ENCODE measurements at places on chromosomes 11 and 22. TPM values are rescaled to one million over a fixed set of nuclear protein-coding genes. Genes with fewer than 3 reads are reported as not detected.
A peak's percentile ranks its signal among the peaks of the same experiment; 100 is the strongest.

The TRPC6 gene
- 0.62 TPM for total RNA-seq

The TYR gene
- not detected for total RNA-seq

The PNPLA5 gene
- total RNA-seq = not detected

The SCGB1D1 gene
- not detected for total RNA-seq

The OR8G5 gene
- not detected for total RNA-seq

The CNGA4 gene
- not detected for total RNA-seq

The SMTNL1 gene
- not detected for total RNA-seq

- no peak for DNase-seq
Observed at GRCh38 chr22:23031786-23032185, 38.5 kb upstream of the GNAZ start.

DNA sequence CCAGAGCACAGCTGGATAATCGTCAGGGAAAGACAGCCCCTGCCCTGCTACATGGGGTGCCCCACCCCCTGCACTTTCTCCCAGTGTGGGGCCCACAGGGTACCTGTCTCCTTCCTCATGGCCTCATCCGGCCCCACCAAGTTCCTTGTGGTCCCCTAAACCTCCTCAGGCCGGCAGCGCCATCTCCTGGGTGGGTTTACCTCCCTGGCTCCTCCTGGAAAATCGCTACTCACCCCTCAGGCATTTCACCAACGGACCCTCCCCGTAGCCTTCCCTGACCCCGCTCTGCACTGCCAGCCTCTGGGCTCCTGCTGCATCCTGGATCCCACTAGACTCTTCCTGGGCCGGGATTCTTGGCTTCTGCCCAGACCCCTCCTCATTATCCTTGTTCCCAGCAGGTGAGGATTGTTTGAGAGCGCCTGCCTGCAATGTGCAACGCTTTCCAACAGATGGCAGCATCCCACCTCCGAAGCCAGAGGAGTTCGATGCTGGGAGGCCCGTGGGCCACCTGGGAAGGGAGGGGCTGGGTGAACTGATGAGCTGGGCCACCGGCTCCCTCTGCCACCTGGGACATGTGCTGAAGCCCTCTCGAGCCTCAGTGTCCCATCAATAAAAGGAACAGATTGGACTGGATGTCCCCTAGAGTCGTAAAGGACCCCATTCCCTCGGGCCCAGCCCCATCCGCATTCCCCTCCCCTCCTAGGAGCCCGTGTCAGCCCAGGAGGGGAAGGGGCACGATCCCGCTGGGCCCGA lies 44.2 kb upstream of the TTLL12 start:
- DNase-seq = peak; percentile 65

DNA sequence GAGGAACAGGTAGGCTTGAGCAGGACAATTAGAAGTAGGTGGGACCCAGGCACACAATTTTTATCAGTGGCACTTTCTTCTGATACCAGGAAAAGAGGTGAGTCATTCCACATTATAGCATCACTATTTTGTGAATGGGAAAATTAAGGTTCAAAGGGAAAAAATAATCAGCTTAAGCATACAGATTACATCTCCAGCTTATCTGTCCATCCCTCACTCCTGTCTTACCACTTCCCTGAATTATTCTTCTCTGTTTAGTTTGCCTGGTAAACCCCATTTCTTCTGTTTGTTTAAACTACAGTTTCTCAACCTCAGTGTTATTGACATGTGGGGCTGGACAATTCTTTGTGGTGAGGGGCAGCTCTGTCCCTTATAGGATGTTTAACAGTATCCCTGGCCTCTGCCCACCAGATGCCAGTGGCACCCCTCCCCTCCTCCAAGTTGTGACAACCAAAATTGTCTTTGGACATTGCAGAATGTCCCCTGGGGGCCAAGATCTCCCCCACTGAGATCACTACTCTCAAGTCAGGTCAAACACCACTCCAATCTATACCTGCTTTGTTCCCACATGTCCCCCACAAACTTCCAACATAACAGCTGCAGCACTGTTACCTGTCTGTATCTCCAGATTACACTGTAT lies 8.5 kb upstream of the XBP1 start:
- no peak for DNase-seq

GRCh38 chr11:121958323-121958970 lies 157.6 kb downstream of the BLID start:
- no peak for DNase-seq

- DNase-seq = no peak
Observed at GRCh38 chr11:33040033-33040861, 875 bp downstream of the TCP11L1 start.

GRCh38 chr11:74466916-74467885 lies at the start of gene KCNE3:
Gene KCNE3 (minus strand): TSS chr11:74467549. CDS start chr11:74457563, 9,986 bp downstream.
- DNase-seq = peak; percentile 75

GRCh38 chr11:111476956-111477355 lies 35.2 kb downstream of the BTG4 start:
- no peak for DNase-seq

DNA sequence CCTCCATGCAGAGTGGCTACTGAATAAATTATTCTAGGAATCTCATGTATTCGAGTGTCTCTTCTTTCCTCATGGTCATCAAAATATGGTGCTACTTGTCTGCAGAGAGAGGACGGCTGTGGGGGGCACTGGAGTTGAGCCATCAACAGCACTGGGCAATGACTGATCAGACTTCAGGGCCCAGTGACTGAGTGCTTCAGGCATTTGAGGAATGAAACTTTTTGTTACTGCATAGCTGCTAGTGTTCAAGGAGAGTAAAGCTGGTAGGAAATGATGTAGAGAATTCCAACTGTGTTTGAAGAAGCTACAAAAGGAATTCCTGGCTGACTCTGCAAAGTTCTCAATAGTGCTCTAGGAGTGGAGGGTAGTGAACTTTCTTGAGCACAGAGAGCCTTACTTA lies 277.7 kb downstream of the CADM1 start:
- no peak for DNase-seq

Data from left ventricle myocardium superior (tissue), 1 donor.